ENCODE measurements at places on chromosomes 2 and 18.

DNA sequence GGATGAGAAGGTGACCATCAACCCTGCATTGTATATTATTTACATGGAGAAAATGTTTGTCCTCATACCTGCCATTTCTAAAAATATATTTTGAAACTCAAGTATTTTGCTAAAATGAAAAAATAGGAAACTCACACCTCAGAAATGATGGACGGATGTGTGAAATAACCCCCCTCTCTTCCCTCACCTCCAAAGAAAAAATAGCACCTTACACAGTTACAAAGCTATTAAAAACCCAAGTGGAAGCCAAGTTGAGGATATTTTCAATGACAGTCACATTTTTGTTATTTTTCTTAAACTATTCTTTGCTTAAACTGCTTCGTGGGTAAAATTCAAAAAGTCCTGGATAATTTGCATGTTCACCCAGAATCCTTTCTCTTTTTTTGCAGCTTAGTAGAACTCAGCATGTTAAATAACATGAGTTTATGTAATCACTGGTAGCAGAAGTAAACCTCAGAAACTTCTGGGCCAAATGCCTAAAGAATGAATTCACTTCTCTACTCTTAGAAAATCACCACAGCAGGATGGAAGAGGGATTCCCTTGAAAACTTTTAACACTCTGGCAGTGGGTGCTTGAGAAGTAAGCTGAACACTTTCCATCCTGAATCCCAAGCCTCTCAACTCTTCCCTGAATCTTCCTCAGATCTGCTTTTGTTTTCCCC, 768 bp downstream of the DSC1 start:
- DNase-seq, result no peak

GRCh38 chr2:38720613-38721241, 30.4 kb downstream of the SRSF7 start:
- no peak for DNase-seq

DNA sequence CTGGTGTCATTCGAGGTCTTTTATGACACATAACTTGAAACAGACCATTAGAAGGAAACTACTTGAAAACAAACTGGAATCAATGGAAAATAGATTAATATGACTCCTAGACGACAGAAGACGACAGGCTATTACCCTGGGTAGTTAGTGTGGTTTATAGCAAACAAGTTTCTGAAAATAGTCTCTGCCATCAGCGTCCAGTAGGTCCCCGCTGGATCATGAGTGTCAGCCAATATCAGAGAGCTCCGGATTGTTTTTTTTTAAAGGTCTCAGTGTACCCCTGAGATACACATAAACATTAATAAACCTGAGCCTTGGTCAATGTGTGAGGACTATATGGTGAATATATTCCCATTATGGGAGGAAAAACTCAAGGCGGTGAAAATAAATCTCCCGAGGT, 115.0 kb upstream of the THUMPD2 start:
- no peak for DNase-seq

DNA sequence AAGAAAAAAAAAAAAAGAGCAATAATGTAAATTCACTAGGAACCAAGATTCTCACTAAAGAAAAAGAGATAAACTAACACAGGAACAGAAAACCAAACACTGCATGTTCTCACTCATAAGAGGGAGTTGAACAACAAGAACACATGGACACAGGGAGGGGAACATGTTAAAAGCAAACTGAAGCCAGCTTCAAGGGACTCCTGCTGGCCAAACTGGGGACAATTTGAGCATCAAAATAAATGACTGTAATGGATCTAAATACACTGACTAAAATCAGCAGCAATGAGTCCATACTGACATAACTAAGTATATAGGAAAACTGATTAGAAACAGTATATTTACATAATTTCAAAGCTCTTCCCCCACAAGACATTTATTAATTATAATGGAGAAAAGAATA, 73.0 kb downstream of the FARSB start:
- no peak for DNase-seq

DNA sequence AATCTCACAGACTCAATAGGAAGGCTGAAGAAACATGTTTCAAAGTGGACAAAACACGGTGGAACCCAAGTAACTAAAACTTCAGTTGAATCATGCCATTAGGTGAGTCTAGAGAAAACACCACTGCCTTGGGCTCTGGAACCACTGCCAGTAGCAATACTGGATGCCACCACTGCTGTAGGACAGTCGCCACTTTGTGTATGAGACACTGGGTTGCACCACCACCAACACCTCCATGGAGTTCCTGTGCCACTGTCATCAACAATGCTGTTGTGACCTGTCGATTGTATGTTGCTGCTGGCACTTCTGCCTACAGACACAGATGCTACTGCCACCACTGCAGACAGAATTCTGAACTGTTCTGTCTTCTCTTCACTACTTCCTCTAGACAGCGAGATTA, 686.7 kb downstream of the METTL4 start:
- no peak for DNase-seq

DNA sequence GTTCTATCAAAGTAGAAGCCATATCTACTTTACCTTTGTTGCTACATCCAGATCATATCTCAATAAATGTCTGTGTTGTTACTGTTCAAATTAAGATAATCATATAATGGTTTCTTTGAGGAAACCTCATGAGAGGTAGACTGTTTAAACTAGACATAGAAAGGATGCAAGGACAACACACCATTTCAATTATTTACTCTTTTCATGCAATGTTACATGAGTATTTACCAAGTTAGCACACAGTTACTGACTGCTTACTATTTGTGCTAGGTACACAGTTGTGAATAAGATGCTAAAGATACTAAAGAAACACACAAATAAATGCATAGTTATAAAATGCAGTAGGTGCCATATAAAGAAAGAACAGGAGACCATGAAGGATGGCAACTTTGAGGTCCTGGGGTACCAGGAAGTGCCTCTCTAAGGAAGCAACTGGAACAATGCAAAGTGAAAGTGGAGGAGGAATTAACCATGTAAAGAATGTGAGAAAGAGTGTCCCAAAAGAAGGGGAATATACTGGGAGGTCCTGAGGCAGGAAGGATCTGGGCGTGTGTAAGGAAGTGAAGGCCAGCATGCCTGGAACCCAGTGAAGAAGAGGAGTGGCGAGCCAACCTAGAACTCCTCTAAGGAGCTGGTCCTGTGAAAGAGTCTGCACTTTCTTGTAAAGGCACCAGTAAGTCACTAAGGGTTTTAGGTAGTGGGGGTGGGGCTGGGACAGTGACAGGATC, 39.4 kb downstream of the RBMS1 start:
- DNase-seq, result no peak

DNA sequence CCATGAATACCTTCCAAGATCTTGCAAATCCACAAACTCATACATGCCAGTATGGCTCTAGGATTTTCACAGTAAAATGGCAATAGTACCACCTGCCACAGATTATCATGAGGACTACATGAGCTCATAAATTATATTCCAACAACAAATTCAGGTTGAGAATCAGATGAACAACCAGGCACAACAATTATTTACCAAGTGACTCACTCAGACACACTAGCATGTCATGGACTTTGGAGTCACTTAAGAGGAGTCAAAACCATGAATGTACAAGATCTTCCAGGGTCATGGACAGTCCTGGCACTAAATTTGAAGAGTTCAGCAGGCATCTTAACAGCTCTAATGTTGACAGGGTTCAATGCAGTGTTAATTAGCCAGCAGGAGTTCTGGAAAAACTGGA, 34.4 kb upstream of the BZW1 start:
- no peak for DNase-seq

DNA sequence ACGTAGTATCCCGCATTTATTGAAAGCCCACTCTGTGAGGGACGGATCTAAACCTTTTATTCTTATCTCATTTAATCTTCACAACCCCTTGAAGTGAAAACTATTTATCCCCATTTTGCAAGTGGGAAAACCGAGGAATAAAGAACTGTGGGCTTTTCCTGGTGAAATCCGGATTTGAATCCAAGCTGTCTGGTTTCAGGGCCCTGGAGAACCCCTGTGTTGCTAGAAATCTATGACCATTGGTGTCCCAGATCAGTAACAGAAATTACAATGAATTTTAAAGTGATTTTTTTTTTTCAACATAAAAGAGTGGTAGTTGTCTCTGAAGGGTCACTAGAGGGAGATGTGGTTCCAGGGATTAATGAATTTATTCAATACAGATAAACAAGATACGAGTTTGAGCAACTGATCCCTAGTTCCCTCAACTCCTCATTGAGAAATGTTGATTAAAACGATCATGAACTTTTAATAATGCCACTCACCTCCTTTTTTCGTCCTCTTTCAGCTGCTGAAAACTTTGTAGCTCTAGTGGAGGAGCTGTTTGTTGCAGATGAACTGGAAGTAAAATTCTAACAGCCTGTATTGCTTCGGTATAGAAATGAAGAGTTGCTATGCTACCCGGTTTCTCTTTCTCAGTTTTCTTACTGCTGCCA, 940 bp downstream of the XRCC5 start:
- no peak for DNase-seq

- no peak for DNase-seq
Measured at GRCh38 chr18:61643884-61644647, 248.7 kb downstream of the RNF152 start.

DNA sequence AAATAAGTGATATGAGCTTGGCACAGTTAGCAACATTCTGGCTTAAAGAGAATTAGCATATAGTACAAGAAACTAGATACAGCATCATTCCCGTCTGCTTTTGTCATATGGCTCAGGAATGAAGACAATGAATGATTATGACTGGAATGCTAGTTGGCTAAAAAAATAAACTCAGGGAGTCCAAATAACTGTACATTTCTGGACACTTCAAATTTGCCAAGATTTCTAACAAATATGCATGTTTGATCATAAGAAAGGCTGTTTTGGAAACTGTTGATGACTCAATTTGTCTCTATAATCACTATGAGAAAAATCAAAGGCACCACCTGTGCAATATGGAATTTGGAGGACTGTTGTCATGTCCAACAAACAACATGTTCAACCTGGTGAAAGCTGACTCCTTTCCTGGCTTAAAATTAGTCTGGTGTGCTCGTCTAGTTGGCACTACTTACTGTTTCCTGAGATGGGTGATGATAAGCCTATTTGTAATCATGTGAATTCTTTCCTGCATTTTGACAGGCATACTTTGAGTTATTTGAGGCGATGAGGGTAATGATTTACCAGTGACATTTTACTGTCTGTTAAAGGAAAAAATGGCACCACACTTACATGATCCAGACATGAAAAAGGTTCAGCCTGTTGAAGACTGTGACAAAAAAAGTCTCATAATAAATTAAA, 133.9 kb upstream of the CDH20 start:
- DNase-seq, result no peak

DNA sequence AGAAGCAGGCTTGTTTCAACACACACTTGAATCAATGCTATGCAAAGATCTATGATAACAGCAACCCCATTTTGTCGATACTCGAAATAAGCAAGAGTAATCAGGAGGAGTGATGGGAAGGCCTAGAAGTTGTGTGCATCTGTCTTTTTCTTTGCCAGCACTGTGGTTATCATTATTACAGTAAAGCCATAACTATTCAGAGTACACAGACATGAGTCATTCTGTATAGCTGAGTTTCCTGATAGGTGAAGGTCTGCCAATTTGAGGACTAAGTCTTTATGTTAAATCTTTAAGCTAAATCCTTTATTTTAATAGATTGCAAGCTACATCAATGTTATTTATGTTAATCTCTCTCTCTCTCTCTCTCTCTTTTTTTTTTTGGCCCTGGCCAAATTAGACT, 1344.4 kb upstream of the CELF4 start:
- DNase-seq, result no peak

GRCh38 chr2:27954221-27954673, 63.7 kb downstream of the BABAM2 start:
- DNase-seq, result no peak

DNA sequence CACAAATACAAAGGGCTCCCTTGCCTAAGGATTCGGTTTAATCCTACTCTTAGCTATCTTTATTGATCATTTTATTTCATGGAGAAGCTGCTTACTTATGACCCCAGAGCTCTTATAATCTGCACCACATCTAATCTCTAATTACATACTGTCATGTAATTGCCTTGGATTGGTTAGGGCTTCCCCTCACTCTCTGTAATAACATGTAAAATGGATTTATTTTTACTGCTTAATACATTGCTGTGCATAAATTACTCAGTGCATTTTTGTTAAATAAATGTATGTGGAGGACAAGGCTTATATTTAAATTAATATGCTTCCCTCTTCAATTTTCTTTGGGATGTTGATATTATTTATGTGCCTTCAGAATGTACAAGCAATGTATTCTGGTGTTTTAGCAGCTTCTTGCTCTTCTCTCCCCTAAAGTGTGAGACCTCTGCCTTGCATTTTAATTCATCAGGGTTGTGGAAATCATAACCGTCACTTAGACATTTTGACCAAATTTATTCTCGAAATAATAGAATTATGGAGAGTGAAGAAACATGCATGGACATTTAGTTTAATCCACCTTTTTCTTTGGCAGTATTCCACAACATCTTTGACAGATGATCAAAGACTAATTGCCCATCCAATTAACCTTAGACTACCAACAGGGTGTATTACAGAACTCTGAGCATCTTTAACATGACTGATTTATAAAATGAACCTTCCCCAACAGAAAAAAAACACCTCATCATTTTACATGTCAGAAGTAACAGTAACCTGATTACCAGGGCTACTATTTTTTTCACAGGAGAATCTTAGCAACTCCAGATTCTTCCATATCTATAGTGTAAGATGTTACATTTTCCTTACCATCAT, 692.6 kb downstream of the LRRTM4 start:
- DNase-seq, result no peak

GRCh38 chr18:31498574-31499524, 872 bp downstream of the DSG2 start:
- DNase-seq, result no peak

- no peak for DNase-seq
Measured at GRCh38 chr2:16251511-16252225, 311.3 kb downstream of the MYCN start.

DNA sequence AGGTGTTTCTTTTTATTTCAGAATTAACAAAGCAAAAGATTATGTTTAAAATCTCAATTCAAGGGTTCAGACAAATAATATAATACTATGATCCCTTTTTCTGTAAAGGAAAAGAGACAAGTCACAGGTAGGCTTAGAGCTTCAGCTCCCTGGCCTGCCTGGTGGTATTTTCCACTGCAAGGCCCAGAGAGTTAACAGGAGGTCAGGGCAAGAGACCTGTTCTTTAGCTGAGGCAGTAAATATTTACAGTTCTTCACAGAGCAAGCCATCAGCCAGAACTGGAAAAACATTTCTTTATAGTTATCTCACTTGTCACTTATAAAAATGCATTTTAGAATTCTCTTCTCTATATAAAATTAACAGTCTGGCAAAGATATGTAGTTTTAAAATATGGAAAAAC, 70.1 kb downstream of the EPG5 start:
- no peak for DNase-seq

DNA sequence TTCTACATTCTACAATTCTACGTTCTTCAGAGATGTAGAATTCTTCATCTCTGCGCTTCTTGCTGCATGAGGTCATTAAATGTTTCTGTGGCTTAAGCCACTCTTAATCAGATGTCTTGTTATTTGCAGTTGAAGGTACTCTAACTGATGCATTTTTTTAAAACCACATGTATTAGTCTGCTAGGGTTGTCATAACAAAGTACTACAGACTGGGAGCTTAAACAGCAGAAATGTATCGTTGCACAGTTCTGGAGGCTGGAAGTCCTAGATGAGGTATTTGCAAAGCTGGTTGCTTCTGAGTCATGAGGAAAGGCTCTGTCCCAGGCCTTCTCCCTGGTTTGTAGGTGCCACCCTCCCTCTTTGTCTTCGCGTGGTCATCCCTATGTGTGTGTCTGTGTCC, 176.3 kb upstream of the GLI2 start:
- DNase-seq, result no peak

Measured in activated naive CD8-positive, alpha-beta T cell treated with anti-CD3 and anti-CD28 coated beads, Interleukin-2, amount 50 U/mL, for 24 hours (primary cell).